Astrocyte of the hippocampus (primary cell): ENCODE measurements at places on chromosomes 6 and 20.

DNA sequence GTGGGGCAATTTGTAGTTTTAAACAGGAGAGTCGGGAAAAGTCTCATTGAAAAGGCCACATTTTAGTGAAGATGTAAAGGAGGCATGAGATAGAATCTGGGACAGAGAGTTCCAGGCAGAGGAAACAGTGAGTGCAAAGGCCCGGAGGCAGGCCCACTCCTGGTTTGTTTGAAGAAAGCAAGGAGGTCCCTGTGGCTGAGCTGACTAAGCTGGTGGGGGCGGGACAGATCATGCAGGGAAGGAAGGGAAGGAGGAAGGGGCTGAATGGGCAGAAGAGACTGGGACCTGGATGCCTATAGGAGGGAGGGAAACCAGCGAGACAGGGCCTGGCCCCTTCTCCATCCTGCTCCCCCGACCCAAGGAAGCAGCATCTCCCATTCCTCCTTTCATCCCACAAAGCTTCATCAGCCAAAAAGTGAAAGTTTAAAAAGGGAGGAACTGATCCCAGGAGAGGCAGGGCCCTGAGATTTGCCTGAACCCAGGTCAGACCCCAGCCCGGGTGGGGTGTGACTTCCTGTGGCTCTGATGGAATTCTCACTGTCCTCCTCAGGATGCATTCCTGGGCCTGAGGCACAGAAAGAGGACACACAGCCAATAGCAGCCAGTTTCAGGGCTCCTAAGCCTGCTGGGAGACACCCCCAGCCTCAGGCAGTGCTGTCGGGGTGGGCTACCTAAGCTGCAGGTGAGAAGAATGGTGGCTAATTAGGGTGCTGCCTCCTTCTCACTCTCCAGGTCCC, 54.2 kb upstream of the SIRPA start:
- no peak for DNase-seq

DNA sequence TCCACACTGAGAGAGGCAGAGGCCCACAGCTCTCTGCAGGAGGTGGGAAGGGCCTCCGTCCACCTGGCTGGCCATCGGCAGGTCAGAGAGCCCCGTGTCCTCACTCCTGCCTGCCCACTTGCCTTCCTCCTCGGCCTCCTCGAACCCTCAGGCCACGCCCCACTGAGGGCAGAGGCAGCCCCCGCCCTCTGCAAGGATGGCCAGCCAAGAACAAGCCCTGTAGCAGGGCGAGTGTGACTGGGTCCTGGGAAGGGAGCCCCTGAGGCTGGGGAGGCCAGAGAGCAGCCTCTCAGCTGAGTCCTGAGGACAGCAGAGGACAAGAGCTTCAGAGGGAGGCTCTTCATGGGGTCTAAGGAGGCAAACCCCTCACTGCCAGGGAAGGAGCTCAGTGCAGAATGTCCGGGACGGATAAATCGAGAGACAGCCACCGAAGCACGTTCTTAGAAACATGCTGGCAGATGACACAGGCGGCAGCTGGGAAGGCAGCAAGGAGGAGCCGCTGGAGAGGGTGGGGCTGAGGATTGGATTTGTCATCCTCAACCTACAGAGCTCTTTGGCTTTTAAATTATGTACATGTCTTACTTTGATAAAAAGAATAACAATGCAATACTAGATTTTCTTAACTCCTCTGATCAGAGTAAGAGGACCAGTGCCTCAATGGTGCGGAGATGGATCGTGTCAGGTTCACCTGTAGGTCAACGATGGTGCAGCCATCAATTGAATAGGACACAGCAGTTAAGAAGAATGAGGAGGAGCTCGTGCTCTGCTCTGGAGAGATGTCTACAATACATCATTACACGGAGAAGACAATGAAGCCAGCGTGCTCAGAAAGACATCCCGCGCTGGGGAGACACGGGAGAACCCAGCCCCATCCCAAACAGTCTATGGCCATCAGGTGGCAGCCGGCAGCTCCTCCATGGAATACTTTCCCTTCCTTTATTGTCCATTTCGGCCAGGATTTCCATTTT, 53.0 kb downstream of the GNAS-AS1 start:
- no peak for DNase-seq

GRCh38 chr6:30955367-30956042, 14.7 kb downstream of the MUCL3 start:
- peak; percentile 57 for DNase-seq

GRCh38 chr6:100342830-100343229, 121.9 kb downstream of the SIM1 start:
- DNase-seq, result peak; percentile 81

DNA sequence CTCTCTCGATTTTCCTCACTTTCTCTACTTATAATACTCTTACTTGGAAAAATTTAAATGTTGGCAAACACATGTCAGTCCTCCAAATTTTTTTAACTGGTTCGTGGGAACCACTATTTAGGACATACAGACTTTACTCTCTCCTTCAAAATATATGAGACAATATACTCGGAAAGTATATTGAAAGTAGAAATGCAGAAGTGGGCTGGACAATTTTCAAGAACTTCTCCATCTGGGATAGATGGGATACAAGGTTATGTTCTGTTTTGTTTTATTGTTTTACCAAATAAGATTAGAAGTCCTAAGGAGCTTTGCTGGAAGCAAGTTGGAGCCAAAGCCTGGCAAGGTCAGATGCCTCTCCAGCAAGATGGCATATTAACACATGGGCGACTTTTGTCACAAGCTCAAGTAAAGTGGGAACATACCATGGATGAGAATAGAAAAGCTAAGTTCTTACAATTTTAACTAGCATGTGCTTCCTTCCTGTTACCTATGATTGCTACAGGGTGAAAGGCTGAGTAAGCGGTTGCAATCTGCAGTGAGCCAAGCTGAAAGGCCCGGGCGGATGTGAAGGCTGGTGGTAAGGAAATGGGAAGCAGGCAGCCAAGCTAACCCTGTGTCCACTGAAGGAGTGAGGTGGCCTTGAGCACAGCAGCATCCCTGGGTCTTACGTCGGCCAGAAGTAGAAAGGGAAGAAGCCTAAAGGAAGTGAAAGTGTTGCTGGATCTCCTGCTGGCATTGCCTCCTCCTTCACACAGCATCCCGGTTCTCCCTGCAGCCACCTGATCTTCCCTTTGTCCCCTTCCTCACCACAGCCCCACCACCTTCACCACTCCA, 7.1 kb downstream of the MAP3K5 start:
- no peak for DNase-seq

- no peak for DNase-seq
These were observed 375.7 kb upstream of the POU3F2 start for GRCh38 chr6:98458708-98459107.

DNA sequence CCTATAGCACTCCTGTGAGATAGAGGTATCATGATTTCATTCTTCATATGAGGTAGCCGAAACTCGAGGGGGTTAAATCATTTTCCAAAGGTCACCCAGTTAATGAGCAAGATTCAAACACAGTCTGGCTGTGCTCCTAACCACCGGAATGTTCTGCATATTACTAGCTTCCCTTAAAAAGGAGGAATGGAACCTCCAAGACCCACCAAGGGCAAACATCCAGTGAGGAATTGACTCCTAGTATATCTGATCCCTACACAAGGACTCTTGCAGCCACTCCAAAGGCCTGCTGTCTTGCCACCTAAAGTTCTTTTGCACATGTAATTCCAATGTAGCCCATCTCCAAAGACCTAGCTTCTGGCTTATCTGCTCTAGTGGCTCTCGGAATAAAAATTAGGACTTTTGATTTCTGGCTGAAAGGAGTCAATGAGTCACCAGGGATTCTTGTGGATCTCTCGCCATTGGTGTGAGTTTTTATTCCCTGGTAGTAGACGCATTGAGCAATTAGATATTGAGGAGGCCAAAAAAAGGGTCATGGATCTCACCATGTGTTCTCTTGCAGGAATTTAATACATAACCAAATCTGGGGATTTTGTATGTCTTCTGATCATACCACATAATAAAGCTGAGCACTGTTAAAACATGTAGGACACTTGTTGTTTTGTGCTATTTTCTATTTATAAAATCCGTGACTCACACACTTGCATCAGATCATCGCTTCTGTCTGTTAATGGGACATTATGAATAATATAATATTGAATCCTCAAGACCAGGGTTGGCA, 9.1 kb downstream of the BCAS1 start:
- DNase-seq, result peak; percentile 69

DNA sequence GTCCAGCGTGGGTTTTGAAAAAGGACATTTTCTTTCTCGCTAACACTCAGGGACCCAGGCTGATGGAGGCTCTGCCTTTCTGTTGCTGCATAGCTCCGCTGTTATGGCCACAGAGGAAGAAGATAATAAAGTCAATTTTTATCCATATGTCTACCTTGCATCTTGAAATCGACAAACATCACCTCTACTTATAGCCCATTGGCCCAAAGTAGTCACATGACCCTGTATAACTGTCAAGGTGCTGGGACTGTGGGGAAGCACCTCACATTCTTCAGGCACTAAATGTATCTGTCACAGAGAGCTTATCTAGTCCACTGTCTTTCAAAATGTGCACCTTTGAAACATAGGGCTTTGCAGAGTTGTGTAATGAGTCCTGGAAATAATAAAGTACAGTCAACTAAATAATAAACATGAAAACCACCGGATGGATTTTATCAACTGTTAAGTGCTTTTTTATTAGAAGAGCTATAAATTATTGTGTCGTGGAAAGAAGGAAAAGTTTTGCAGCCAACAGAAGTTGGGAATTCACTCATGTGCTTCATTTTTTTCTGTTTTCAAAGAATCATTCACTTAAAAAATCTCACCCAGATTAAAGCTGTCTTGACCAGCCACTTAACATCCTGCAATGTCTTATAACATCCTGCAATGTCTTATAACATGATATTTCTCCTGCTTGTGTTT, 47.7 kb upstream of the RCAN2 start:
- DNase-seq, result no peak

DNA sequence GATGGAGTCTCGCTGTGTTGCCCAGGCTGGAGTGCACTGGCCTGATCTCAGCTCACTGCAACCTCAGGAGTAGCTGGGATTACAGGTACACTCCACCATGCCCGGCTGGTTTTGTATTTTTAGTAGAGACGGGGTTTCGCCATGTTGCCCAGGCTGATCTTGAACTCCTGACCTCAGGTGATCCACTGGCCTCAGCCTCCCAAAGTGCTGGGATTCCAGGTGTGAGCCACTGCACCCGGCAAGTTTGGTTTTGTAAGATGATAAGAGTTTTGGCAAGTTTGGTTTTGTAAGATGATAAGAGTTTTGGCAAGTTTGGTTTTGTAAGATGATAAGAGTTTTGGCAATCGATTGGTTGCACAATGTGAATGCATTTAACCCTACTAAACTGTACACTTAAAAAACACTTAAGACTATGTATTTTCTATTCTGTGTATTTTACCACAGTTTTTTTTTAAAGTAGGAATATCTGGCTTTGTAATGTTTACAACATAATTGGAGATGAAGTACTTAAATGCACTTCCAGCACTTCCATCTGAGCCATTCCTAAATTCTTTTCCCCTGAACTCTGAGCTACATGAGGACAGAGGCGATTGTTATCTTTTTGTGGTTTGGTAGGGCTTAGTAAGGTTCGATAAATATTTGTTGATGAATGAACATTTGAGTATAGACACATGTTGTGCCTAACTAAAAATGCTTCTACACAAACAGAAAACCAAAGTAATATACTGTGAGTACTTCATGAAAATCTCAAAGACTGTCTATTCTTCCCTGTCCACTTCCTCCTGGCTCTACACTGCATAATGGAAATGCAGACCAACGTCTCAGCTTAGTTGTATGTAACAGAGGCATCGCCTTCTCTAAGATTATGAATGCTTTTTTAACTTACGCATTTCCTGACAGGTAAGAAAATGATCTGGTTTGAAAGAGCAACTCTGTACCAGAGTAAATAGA, 18.8 kb downstream of the SAMHD1 start:
- DNase-seq, result peak; percentile 13

DNA sequence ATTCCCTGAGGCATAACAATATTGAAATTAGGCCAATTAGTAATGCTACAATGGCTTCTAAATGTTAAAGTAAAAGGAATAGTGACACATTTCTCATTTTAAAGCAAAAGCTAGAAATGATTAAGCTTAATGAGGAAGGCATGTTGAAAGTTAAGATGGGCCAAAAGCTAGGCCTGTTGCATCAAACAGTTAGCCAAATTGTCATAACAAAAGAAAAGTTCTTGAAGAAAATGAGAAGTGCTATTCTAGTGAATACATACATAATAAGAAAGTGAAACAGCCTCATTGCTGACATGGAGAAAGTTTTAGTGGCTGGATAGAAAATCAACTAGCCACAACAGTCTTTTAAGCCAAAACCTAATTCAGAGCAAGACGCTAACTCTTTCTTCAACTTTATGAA, 12.9 kb downstream of the OR2A4 start:
- no peak for DNase-seq

DNA sequence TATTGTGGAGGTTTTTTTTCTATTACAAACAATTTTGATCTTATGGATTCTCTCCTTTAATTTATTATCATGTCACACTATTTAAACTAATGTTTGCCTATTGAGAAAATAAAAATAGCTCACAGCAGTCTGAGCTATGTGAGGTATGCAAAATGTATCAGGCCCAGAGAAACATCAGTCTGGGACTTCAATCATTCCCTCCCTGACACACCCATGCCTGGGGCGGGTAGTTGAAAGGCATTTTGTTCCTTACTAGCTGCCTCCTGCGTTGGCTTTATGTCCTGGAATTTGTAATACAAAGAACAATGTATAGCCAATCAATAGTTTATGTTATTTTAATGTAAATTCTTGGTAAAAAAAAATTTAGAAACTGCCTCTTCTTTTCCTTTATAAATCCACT, 403.3 kb downstream of the EPM2A start:
- DNase-seq, result no peak

DNA sequence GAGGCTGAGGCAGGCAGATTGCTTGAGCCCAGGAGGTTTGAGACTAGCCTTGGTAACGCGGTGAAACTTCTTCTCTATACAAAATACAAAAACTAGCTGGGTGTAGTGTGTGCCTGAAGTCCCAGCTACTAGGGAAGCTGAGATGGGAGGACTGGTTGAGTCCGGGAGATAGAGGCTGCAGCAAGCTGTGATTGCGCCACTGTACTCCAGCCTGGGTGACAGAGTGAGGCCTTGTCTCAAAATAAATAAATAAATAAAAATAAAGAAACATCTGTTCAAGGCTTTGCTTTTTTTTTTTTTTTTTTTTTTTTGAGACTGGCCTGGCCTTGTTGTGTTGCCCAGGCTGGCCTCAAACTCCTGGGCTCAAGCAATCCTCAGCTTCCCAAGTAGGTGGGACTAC, 23.7 kb upstream of the SLC23A2 start:
- no peak for DNase-seq

GRCh38 chr6:67121115-67121514, 1414.1 kb upstream of the EYS start:
- DNase-seq, result no peak

DNA sequence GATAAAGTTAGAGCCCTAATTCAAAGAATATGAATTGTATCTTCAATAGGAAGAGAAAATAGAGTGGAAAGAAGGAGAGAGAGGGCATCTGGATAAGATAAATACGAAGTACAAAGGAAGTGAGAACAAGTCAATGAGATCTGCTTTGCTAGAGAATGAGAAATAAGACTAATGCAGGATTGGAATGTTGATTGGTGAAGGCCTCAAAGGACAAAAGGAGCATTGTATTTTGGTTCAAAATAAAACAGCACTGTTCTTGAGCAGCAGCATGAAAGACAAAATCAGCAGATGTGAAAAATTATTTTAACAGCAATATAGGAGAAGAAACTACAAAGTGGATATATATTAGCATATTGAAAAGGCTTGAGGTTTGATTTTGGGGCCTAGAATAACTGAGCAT, 5.1 kb upstream of the TMEM244 start:
- no peak for DNase-seq
